T-helper 2 cell treated with Interferon-gamma antibody and Interleukin-4, amounts not matched to agents 5 μg/mL and 100 μg/mL, for 36 hours (primary cell): ENCODE measurements at places on chromosomes 13 and 19.

DNA sequence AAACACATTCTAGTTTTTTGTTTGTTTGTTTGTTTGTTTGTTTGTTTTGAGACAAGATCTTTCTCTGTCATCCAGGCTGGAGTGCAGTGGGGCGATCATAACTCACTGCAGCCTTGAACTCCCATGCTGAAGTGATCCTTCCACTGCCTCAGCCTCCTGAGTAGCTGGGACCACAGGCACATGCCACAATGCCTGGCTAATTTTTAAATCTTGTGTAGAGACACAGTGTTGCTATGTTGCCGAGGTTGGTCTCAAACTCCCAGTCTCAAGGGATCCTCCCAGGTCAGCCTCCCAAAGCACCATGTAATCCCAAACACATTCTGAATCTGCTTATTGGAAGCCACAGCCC is 15.8 kb downstream of the PLA2G4C start:
- no peak for DNase-seq
- H3K27ac ChIP-seq, result no peak overlapping the region
- peaks cover 4% of the 10 kb centered on the region for H3K36me3 ChIP-seq
- no peak overlapping the region for H3K4me3 ChIP-seq

GRCh38 chr13:44719857-44720671 is 143.9 kb upstream of the TSC22D1 start:
- no peak for DNase-seq
- H3K27ac ChIP-seq, result no peak overlapping the region
- no peaks in the 10 kb centered on the region for H3K36me3 ChIP-seq
- peaks cover 3% of the 10 kb centered on the region for H3K27me3 ChIP-seq
- no peak overlapping the region for H3K4me3 ChIP-seq

DNA sequence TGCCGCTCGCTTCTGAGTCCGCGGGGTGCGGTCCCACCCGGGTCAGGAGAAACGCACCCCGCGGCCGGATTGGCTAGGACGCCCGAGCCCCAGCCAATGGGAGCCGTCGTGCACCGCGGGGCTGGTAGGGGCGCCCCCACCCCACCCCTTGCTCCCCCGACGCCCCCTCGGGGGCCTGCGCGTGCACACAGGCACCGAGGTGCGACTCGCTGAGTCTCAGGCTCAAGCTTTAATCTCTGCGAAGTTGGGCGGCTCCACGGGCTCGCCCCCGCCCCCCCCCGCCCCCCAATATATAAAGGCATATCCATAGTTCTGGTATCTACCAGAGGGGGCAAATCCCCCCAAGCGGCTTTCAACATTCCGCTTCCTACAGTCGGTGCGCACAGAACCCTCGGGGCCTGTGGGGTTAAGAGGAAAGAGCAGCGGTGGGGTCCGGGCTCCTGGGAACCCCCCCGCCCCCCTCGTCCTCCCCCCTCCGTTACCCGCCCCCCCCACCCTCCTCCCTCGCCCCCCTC is at the start of gene COX6B2:
Gene COX6B2, minus strand, starts transcription at position 22 of the 515 bp plus-strand sequence. CDS start 198 bp downstream, outside the sequence.
- no peak for DNase-seq
- H3K4me1 ChIP-seq, result peaks cover 17% of the 10 kb centered on the region
- no peak within 1 kb of the TSS for H3K27ac ChIP-seq
- peak within 1 kb of the TSS; percentile 73 for H3K4me3 ChIP-seq
- peaks cover 51% of the 10 kb centered on the region for H3K27me3 ChIP-seq

GRCh38 chr19:56683116-56683515 is 11.6 kb upstream of the ZNF835 start:
- H3K4me1 ChIP-seq, result no peaks in the 10 kb centered on the region
- no peak for DNase-seq
- no peaks in the 10 kb centered on the region for H3K27me3 ChIP-seq
- no peak overlapping the region for H3K27ac ChIP-seq
- peaks cover 1% of the 10 kb centered on the region for H3K36me3 ChIP-seq

DNA sequence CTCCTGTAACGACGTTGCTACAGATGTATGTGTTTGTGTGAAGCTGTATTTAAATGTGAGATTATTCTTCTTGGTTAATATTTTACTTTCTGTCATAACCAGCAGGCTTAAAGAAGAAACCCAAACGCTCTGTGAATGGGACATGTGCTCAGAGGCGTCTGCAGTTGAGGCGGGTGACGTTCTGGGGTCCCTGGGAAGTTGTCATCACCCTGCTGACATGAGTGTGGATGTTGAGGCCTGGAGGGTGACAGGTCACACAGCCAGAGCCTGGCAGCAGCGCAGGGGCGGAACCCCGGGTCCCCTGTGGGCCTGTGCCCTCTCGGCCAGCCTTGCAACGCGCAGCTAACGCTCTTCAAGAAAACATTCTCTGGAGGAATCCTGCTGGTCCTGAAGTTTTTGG is 16.6 kb downstream of the RASA3 start:
- peaks cover 32% of the 10 kb centered on the region for H3K4me1 ChIP-seq
- peaks cover 4% of the 10 kb centered on the region for H3K27me3 ChIP-seq
- H3K4me3 ChIP-seq, result no peak overlapping the region

- peaks cover 70% of the 10 kb centered on the region for H3K36me3 ChIP-seq
- DNase-seq, result no peak
- no peak overlapping the region for H3K4me3 ChIP-seq
These were observed 13.4 kb downstream of the RB1 start for GRCh38 chr13:48316826-48317510.

GRCh38 chr19:5985098-5985783 is 7.3 kb upstream of the RANBP3 start:
- no peak overlapping the region for H3K4me3 ChIP-seq
- no peak overlapping the region for H3K27ac ChIP-seq
- H3K4me1 ChIP-seq, result peaks cover 39% of the 10 kb centered on the region
- no peaks in the 10 kb centered on the region for H3K27me3 ChIP-seq
- H3K36me3 ChIP-seq, result peaks cover 4% of the 10 kb centered on the region
- DNase-seq, result no peak

- H3K27ac ChIP-seq, result no peak overlapping the region
- H3K27me3 ChIP-seq, result no peaks in the 10 kb centered on the region
- H3K4me3 ChIP-seq, result no peak overlapping the region
These were observed 38.3 kb upstream of the KCTD4 start for GRCh38 chr13:45238945-45239795.

- H3K27me3 ChIP-seq, result peaks cover 24% of the 10 kb centered on the region
- peaks cover 14% of the 10 kb centered on the region for H3K4me1 ChIP-seq
- no peak for DNase-seq
- no peaks in the 10 kb centered on the region for H3K36me3 ChIP-seq
- peak overlapping the region; percentile 52 for H3K27ac ChIP-seq
These were observed 699 bp downstream of the MEGF8 start for GRCh38 chr19:42325896-42326771.

DNA sequence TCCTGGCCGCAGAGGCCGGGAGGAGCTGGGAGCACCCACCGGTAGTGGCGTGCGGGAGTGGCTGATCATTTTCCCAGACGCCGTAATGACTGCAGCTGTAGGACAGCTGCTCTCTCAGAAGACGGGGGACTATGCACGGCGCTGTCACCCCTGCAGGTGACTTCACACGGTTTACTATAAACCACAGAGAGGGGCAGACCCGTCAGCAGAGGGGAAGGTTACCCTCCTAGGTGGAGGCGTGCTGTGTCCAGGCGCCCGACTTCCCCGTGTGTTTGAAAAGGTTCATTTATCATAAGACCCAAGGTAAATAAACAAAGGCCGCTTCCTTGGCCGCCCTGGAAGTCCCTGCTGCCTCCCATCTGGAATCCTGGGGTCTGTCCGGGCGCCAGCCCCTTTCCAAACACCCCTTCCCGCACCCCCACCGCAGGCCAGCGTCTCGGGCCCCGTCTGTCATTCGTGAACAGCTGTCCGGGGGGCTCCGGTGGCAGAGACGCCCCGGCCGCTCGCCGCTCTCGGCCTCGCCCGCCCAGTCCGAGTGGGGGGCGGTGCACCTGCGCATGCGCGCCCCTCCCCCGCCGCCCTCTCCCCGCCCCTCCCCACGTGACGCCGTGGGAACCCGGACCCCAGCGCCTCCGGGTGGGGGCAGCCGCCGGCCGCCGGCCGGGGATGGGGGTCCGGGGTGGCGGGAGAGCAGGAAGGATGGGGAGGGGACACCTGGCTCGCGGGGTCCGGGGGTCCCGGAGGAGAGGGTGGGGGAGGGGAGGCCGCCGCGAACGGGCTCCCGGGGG is 915 bp downstream of the SHC2 start:
- no peak overlapping the region for H3K27ac ChIP-seq
- H3K4me3 ChIP-seq, result peak overlapping the region; percentile 43
- H3K27me3 ChIP-seq, result peaks cover 19% of the 10 kb centered on the region
- H3K36me3 ChIP-seq, result no peaks in the 10 kb centered on the region
- DNase-seq, result no peak
- H3K4me1 ChIP-seq, result no peaks in the 10 kb centered on the region

DNA sequence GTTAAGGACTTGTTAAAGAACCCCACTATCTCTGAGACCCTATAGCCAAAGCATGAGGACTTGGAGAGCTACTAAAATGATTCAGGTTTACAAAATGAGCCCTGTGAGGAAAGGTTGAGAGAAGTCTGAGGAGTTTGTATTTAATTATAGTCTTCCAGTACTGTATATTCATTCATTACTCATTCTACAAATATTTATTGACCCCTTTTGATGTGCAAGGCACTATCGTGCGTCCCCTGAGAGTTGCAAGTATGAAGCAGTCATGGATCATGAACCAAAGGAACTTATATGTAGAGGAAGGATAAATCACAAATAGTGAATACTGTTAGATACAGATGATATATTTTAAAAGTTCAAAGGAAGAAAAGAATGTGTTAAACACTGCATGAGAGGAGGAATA is 84.4 kb downstream of the DNAJC15 start:
- H3K36me3 ChIP-seq, result peaks cover 6% of the 10 kb centered on the region
- peaks cover 3% of the 10 kb centered on the region for H3K4me1 ChIP-seq
- H3K27ac ChIP-seq, result no peak overlapping the region
- no peak overlapping the region for H3K4me3 ChIP-seq
- peaks cover 4% of the 10 kb centered on the region for H3K27me3 ChIP-seq

DNA sequence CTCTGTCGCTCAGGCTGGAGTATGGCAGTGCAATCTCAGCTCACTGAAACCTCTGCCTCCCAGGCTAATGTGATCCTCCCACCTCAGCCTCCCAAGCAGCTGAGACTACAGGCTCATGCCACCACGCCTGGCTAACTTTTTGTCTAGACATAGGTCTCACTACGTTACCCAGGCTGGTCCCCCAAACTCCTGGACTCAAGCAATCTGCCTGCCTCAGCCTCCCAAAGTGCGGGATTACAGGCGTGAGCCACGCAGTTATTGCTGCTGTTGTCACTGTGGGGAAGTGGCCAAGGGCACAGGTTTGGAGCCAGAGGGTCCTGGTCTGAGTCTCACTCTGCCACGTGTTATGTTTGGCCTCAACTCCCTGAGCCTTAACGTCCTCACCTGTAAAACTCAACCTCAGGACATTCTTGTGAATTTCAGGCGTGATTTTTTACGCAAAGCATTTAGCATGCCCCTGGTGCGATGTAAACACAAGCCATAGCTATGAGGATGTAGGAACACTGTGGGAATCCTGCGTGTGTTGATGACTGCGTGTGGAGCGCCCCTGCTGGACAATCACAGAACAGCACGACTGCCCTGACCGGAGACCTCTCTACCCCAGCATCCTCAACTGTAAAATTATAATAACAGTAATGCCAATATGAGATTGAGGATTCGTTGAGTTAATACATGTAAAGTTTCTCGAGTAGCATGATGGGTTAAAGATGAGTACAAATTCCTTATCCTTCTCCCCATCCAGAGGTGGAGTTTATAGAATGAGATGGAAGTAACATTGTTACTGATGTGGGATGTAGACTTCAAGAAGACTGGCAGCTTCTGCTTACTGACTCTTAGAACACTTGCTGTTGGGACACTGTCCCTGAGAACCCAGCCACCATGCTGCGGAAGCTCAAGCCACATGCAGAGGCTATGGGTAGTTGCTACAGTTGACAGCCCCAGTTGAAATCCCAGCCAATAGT is 41.8 kb upstream of the PNMA8B start:
- peaks cover 3% of the 10 kb centered on the region for H3K4me1 ChIP-seq
- H3K27me3 ChIP-seq, result no peaks in the 10 kb centered on the region
- H3K27ac ChIP-seq, result no peak overlapping the region
- peak; percentile 39 for DNase-seq
- no peaks in the 10 kb centered on the region for H3K36me3 ChIP-seq

- H3K36me3 ChIP-seq, result no peaks in the 10 kb centered on the region
- H3K27ac ChIP-seq, result no peak overlapping the region
- H3K4me3 ChIP-seq, result no peak overlapping the region
- DNase-seq, result no peak
- peaks cover 1% of the 10 kb centered on the region for H3K4me1 ChIP-seq
- no peaks in the 10 kb centered on the region for H3K27me3 ChIP-seq
These were observed 37.4 kb downstream of the KLF5 start for GRCh38 chr13:73096173-73096572.

DNA sequence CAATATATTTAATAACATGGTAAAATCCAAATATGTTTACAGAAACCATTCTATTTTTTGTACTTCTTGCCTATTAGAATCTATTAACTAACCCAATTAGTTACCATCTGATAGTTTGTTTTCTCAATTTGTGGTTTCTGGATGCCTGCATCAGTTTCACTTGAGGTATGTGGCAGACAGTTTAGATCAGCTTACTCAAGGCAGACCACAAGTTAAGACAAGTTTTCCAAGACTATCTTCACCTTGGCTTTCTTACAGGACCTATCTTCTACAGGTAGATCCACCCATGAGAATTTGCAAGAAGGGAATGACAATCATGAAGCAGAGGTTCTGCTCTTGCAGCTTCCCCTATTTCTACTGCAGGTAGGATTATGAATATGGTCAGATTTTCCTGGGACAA is 458.6 kb downstream of the DACH1 start:
- no peak overlapping the region for H3K27ac ChIP-seq
- H3K36me3 ChIP-seq, result no peaks in the 10 kb centered on the region
- no peak overlapping the region for H3K4me3 ChIP-seq
- no peaks in the 10 kb centered on the region for H3K27me3 ChIP-seq
- DNase-seq, result no peak

- H3K27me3 ChIP-seq, result no peaks in the 10 kb centered on the region
- H3K4me1 ChIP-seq, result no peaks in the 10 kb centered on the region
- no peak overlapping the region for H3K4me3 ChIP-seq
- no peaks in the 10 kb centered on the region for H3K36me3 ChIP-seq
These were observed 819.2 kb downstream of the LIG4 start for GRCh38 chr13:107395927-107396662.

DNA sequence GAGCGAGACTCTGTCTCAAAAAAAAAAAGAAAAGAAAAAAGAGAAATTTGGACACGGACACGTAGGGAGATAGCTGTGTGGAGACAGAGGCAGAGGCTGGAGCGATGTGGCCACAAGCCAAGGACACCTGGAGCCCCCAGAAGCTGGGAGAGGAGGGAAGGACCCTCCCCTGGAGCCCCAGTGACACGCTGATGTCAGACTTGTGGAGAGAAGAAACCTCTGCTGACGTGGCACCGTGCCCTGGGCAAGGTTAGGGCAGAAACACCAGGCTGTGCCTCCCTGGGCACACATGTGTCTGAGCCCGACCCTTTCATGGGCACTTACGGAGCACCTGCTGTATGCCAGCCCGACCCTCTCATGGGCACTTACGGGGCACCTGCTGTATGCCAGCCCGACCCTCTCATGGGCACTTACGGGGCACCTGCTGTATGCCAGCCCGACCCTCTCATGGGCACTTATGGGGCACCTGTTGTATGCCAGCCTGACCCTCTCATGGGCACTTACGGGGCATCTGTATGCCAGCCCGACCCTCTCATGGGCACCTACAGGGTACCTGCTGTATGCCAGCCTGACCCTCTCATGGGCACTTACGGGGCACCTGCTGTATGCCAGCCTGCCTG is 17.8 kb downstream of the ARID3A start:
- H3K27me3 ChIP-seq, result peaks cover 2% of the 10 kb centered on the region
- no peak overlapping the region for H3K4me3 ChIP-seq
- peaks cover 13% of the 10 kb centered on the region for H3K4me1 ChIP-seq
- peaks cover 14% of the 10 kb centered on the region for H3K36me3 ChIP-seq
